ENCODE measurements at places on chromosomes 1 and 21.

DNA sequence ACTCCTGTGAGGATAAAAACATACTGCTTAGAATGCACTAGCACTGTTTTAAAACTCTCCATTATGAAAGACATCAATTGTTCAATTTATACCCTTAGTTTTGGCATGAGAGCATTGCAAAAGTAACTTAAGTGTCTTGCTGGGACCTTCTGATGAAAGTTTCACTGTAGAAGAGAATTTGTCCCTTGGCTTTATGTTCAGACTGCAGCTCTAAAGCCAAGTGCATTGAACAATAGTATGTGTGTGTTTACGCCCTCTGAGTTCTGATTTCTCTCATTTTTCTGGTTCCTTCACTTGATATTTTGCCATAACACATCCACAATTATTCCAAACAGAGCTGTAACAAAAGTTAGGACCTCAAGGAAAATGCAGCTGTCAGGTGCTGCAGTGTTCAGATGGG is 474.6 kb downstream of the DISC1 start:
- DNase-seq: no peak

GRCh38 chr1:197198911-197199310 is 52.4 kb upstream of the ASPM start:
- DNase-seq: no peak

DNA sequence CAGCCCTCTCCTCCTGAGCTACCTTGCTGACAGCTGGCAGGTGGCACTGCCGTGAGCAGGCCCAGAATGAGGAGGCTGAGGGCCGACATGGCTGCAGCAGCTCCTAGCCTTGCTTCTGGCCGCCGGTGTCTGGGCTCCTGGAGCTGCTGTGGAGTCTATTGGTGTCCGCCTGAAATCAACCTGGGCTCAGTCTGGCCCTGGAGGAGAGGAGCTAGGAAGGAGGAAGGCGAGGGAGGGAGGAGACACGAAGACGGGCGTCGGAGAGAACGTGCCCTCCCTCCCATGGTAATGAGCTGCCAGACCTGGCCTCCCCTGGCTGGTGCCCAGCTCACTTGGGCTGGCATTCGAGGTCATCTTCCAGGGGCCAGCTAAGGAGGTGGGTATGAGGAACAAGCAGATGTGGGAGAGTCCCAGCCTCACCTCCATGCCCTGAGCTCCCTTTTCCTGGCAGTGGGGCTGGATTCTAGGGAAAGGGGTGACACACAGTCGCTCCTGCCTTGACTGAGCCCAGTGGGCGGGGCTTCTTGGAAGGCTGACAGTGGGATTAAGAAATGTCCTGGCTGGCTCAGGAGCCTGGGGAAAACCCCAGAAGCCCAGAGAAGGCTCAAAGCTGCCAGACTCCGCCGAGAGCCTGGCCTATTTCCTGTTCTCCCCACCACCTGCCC is at the start of gene PDZK1IP1:
PDZK1IP1 (minus strand) TSS at position 193 of the 665 bp plus-strand sequence; CDS start at position 89, 104 bp downstream.
- peak; percentile 53 for DNase-seq

GRCh38 chr1:20720631-20721091 is 2.9 kb upstream of the KIF17 start:
- no peak for DNase-seq

GRCh38 chr1:204619721-204620120 is 65.8 kb downstream of the LRRN2 start:
- DNase-seq: no peak

GRCh38 chr1:166272155-166272554 is 105.4 kb upstream of the FAM78B start:
- DNase-seq: no peak

DNA sequence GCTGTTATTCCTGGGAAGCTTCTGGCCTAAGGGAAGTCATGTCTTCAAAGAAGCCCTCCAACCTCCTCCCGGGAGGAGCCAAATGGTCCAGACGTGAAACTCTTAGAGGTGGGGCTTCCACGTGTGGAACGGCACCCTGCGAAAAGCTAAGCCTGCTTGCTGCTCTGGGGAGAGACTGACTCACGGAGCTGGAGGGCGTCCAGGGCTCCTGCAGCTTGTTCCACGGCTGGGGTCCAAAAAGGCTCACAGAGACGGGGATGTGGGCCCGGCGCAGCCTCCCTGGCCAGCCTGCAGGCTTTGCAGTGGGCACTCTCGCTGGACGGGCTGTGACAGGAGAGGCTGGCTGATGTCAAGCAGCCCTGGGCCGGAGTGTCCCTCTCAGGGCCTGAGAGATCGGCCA is 105.1 kb downstream of the COLGALT2 start:
- DNase-seq: no peak

DNA sequence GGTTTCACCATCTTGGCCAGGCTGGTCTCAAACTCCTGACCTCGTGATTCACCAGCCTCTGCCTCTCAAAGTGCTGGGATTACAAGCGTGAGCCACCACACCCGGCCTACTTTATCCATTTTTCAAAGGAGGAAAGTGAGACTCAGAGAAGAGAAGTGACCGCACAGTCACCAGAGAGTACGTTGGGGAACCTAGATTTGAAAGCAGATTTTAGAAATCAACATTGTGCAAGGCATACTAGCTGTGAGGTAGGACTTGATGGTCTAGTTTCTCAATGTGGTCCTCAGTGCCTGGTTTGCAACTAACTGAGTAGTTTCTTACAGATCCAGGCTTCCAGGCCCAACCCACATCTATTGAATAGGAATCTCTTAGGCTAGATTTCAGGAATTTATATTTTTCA is 1.7 kb upstream of the PRCC start:
- no peak for DNase-seq

GRCh38 chr21:44817506-44817880 is 369 bp downstream of the SUMO3 start:
- peak; percentile 98 for DNase-seq

- DNase-seq: no peak
Measured at GRCh38 chr1:240170266-240170665, 78.6 kb downstream of the FMN2 start.

DNA sequence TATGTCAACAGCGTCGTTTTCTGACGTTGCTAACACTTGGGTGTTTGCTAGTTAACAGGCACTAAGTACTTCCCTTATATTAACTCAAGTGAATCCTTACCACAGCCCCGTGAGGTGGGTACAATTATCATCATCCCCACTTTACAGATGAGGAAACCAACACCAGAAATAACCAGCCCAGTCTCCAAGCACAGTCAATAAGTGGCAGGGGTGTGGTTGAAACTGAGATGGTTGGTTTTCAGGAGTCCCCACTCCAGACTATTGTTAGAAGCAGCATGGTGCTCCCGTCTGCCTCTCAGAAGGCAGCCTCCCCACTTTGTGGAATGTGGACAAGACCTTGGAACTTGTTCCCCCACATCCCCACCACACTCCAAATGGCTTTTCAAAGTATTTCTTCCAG is 45.7 kb upstream of the ACOT11 start:
- DNase-seq: no peak

DNA sequence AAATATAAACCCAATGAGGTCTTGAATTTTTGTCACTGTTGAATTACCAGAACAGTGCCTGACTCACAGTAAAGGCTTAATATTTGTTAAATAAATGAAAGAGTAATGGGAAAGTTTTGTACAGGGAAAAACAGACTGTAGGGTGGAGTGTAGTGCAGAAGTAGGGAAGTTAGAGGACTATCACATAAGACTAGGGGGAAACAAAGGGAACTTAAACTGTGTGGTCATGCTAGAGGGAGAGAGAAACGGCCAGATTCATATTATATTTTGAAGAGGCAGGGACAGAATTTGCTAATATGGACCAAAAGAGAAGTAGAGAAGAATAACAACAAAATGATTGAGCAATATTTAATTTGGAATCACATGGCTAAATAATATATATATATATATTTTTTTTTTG is 14.8 kb downstream of the CTSK start:
- no peak for DNase-seq
